ENCODE measurements at places on chromosomes 16 and 17.

- DNase-seq: no peak
These were observed 25.6 kb downstream of the GOSR2 start for GRCh38 chr17:46948544-46948943.

- no peak for DNase-seq
These were observed 2.3 kb upstream of the PCYT2 start for GRCh38 chr17:81913394-81914102.

DNA sequence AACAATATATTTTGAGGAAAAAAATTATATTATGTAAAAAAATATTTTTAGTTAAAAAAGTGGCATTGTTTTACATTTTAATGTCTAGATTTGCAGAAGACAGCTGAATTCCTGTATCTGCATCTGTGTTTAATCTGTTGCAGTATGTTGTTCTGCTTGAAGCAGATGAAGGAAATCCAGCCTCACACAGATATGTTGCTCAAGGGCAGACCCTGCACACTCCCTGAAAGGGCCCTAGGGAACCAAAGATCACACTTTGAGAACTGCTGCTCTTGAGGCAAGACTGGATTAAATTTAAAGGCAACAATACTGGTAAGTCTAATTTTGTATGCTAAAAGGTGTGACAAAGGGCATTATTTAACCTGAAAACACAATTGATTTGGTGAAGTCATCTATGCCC lies 16.4 kb upstream of the SLC6A4 start:
- no peak for DNase-seq

- no peak for DNase-seq
These were observed 32.9 kb downstream of the SYNRG start for GRCh38 chr17:37576281-37576680.

- DNase-seq: no peak
These were observed 10.3 kb upstream of the TOX3 start for GRCh38 chr16:52557236-52557635.

- DNase-seq: no peak
These were observed 49.9 kb upstream of the RHBDL3 start for GRCh38 chr17:32215696-32216095.

DNA sequence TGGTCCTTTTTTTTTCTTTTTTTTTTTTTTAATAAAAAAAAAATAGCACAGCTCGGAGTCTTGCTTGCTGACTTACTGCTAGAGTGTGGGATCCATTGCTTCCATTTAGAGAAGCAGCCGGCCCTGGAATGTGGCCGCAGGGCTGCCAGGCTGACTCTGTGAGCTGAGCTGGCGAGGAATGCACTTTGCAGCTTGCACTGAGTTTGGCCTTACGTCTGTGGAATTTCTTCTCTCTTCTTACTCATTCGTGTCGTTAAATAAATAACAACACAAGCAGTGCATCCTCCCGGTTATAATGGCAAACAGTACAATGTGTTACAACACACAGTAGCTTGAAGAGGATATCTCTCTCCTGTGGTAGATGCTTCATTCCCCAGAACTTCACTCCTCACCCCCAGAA lies 69.2 kb downstream of the PRKCB start:
- no peak for DNase-seq

DNA sequence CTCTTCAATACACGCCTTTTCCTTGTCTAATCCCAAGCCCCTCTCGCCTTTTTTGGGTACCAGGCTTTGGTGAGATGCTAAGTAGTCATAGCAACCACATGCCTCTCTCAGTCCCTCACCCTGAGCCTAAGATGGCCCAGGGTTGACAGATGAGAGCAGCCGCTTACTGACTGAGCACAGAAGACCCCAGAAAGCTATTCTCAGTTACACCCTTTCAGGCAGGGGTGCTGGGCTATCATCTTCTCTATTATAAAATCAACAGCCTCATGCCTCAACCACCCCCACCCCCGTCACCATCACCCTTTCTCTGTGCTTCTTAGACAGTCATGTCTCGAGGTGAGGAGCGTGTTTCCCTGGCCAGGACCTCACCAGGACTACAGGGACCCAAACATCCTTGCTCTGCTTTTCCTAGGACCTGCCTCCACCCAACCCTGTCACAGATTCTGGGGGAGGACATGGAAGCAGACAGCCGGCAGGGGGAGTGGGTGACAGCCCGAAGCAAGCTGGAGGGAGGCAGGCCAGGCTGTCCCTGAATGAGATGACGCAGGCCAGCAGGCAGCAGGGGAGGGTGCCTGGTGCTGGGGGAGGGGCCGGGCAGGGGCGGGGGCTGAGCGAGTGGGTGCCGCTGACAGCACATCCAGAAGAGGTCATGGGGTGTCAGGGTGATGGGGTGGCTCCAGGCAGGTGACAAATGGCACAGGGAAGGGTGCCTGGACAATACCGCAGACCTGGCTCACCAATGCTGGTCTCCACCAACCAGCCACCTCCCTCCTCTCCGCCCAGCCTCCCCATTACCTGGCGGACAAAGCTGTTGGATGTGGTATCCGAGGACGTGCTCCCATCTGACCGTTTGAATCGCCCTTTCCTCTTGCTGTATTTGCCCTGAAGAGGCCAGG lies 3.1 kb downstream of the CACNB1 start:
- no peak for DNase-seq

GRCh38 chr17:61335845-61336655 lies 63.6 kb upstream of the TBX2 start:
- DNase-seq: no peak

GRCh38 chr16:75238132-75238852 lies 13.1 kb downstream of the BCAR1 start:
- no peak for DNase-seq

DNA sequence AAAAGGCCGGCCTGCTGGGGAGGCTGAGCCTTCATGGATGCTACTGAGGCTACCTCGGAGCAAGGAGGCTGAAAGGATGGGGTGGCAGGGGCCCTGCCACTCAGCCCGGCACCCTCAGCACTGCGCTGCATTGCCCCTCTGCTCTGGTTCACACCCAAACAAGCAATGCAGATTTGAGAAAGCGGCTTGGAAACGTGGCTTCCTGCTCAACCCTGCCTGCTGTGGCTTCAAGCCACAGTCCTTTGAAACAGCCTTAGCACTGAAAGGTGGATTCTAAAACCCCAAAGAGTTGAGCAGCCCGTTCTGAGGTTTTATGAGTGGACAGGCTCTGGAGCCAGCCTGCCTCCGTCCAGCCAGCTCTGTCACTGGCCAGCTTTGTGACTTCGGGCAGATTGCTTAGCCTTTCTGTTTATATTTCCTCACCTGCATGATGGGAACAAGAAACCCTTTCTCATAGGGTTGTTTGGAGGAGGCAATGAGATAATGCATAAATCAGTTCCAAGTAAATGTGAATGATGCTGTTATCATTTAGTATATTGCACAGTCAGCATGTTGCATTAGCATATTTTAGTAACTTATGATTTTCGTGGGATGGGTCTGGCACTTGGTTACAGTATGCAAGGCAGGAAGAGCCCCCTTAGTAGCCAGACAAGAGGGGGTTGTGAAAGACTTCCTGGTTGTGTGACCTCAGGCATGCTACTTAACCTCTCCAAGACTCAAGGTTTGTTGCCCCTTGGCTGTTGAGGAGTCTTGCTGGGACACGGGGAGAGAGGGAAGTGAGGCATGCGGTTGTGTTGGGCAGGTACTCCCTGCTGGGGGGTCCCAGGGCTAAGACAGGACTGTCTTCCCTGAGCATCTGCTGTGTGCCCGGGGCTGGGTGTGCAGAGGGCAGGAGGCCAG lies 23.6 kb downstream of the CRISPLD2 start:
- DNase-seq: no peak

- no peak for DNase-seq
These were observed 335.3 kb downstream of the SOX9 start for GRCh38 chr17:72456075-72456474.

- no peak for DNase-seq
These were observed 833 bp upstream of the BCAR1 start for GRCh38 chr16:75252049-75252864.

GRCh38 chr16:81174644-81175324 lies 63.7 kb upstream of the BCO1 start:
- no peak for DNase-seq

DNA sequence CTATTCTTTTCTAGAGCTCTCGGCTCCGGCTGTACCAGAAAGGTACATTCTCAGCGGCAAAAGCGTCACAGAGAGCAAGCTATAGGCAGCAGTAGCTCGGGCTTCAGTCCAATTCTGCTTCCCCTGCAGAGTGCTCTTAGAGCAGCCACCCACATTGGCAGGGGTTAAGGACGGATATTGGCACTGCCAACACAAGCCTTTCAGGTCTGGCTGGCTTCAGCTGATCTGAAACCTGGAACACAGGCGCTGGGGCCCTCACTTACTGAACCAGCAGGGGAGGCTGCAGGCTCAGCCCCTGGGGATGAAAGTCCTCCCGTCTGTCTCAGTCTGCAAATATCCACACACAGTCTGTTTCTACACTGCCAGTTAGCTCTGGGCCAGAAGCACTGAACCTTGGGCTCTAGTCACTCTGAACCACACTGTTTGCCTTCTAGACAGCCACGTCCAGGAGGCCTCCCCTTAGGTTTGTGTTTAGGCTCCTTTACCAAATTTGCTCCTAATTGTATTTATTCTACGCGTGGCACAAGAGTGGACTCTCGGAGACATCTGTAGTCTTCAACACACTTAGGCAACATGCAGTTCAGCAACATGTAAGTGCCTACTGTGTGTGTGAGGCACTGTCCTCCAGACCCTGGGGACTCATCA lies 40.1 kb downstream of the HIC1 start:
- no peak for DNase-seq

DNA sequence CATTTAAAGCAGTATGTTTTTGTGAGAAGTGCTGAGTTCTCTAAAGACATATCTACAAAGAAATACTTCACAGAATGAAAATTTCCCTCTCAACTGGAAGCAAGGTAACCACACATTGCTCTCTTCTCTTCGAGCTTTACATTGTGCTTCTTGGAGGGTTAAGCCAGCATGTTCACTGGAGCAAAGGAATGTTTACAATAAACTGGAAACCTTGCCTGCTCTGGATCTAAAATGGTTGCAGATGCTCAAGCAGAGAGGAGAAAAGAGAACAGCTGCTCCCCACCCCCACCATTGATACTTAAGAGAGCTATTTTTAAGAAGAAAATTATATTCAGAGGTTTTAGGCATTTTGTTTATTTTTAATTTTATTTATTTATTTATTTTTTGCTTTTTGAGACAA lies 213.1 kb downstream of the CEP112 start:
- DNase-seq: no peak

- DNase-seq: no peak
These were observed 46.4 kb upstream of the CDH13 start for GRCh38 chr16:82580298-82580890.

DNA sequence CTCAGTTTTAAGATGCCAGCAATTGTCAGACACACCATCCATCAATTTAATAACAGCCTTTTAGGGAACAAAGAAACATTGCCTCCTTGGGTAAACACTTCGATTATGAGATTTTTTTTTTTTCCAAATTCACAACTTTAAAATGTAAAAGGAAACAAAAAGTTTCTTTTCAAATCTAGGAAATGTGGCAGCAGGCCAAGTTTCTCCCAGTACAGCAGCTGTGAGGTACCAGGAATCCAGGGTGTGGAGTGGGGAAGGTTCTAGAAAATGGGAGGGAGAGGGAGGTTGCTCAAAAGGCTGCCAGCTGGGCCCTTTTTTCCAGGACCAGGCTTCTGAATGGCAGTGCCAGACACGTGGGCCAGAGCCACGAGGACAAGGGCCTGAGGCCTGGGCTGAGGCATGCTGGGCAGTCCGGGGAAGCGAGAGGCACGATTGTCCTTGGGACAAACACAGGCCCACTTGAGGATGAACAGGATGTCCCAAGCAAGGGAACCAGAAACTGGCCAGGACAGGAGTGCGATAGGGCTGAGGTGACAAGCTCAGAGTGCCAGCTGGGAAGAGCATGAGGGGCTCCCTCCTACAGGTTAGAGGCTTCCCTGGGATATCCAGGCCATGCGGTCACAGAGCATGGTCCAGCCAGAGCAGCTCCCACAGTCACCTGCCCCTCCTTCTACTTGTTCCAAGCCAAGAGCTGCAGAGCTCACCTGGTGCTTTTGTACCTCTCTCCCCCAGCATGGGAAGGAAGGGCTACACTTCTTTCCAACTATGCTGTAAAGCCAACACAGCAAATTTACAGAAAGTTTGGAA lies 215.1 kb downstream of the KATNIP start:
- DNase-seq: no peak

GRCh38 chr16:11389631-11390565 lies 44.6 kb downstream of the RMI2 start:
- no peak for DNase-seq

DNA sequence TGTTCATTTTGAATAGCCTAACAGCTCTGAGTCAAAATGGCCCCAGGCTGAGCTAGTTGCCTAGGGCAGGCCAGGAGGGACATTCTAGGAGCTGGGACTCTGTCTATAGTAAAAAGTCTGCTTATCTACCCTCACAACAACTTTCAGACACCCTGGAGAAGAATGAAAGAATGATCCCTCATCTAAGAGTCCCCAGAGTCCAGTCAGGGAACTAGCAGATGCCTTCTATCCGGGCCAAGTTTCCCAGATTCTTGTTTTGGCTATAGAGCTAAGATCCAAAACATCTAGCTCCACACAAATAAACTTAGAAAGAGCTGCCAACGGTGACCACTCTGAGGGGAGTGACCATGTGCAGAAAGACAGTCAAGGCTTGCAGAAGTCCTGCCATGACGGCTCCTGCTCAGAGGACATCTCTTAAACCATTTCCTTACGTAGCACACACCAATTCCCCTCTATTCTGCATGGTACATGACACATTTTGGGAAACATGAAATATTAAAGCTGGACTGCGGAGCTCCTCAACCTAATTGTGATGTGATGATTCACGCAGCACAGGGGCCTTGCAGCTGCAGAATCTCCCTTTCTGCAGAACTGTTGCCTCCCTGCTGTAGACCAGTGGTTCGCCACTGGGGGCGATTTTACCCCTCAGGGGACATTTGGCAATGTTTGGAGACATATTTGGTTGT lies 24.2 kb downstream of the FAM20A start:
- no peak for DNase-seq

DNA sequence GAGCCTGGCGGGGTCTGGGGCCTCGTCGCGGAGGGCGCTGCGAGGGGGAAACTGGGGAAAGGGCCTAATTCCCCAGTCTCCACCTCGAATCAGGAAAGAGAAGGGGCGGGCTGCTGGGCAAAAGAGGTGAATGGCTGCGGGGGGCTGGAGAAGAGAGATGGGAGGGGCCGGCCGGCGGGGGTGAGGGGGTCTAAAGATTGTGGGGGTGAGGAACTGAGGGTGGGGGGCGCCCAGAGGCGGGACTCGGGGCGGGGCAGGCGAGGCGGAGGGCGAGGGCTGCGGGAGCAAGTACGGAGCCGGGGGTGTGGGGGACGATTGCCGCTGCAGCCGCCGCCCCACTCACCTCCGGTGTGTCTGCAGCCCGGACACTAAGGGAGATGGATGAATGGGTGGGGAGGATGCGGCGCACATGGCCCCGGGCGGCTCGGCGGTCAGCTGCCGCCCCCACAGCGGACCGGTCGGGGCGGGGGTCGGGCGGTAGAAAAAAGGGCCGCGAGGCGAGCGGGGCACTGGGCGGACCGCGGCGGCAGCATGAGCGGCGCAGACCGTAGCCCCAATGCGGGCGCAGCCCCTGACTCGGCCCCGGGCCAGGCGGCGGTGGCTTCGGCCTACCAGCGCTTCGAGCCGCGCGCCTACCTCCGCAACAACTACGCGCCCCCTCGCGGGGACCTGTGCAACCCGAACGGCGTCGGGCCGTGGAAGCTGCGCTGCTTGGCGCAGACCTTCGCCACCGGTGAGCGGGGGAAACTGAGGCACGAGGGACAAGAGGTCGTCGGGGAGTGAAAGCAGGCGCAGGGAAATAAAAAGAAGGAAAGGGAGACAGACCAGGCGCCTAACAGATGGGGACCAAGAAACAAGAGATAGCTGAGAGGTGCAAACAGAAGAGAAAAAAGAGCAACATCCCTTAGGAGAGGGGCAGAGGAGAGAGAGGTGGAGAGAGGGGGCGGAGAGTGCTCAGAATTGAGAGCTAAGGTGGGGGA lies at the start of gene PNMT:
PNMT (plus strand) TSS at position 509 of the 980 bp plus-strand sequence; CDS start at position 532, 23 bp downstream.
- DNase-seq: peak; percentile 54

- DNase-seq: no peak
These were observed 58.0 kb upstream of the CLEC18A start for GRCh38 chr16:69893106-69893505.
